Endothelial cell of umbilical vein (primary cell): ENCODE measurements at places on chromosomes 3 and 15. TPM values are rescaled to one million over a fixed set of nuclear protein-coding genes. Genes with fewer than 3 reads are reported as not detected.

DNA sequence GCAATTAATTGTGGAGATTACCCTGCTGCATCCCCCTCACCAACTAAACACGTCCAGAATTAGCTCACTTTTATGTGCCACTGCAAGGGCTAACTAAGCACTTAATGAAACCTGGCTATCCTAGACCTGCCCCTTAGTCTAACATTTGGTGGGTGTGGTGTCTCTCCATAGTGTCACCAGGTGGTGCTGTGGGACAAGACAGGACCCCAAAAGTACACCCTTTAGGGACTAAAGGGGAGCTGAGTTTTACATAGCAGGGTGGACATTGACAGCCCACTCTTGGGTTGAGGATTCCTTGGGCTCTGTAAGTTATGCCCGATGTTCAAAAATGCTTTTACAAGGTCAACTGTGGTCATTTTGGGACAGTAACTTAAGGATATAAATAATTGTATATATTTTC is 5.7 kb downstream of the DUT start:
- DNase-seq: peak; percentile 10

DNA sequence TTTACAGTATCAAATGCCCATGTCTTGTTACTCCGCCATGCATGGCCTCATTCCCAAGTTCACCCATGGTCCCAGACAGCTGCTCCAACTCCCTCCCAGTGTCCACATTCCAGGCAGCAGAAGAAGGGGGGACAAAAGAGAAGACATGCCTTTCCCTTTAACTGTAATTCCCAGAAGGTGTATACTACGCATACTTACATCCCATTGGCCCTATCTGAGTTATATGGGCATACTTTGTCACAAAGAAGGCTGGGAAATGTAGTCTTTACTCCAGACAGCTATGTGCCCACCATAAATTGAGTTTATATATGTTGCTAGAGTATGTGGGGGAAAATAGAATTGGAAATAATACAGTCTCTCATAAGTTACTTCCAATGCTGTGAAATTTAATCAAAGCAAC is 70.5 kb downstream of the ERC2 start:
- no peak for DNase-seq

- peak; percentile 70 for DNase-seq
Measured at GRCh38 chr15:73677146-73677607, 7.0 kb upstream of the CD276 start.

- DNase-seq: no peak
Measured at GRCh38 chr15:72859757-72860145, 76.2 kb upstream of the ADPGK start.

DNA sequence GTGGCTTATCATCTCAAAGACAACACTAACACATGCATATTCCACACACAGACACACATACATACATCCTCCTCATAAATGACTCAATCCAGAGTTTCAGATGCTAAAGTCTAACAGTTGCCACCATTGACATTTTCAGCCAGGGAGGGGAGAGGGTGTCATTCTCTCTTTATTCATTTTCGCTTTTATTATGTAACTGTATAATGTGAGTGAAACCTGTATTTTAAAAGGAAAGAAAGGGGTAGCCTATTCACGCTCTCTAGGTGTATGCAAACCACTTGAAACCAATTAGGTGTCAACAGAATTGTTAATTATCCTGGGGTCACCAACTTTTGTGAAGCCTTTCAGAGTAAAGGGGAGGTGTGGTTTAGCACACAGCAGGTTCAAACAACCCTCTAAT is 1282.9 kb downstream of the ROBO2 start:
- DNase-seq: no peak

The C3orf85 gene
- polyA plus RNA-seq: not detected in 2 replicates

DNA sequence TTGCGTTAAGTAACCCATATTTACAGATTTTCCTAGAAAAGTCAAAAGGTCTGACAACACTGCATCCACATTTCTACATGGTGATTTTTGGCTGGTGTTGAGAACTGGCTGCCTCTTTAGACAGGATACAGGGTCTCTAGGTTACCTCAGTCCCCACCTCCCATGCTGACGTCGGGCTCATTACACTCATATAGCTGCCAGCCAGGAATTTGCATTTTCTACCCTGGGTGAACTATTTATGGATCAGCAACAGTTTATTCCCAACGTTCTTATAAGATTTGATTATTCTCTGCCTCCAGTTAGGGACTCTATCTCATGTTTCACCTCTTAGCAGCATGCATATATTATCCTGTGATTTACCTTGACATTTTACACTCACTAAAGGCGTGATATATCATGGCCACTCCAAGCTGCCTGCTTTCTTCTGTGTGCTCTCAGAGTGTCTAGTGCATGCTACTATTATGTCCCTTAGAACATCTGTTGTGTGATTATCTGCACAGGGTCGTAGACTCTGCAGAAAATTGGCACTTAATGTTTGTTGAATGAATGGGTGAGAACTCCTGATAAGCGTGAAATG is 49.0 kb downstream of the CLDN11 start:
- no peak for DNase-seq

DNA sequence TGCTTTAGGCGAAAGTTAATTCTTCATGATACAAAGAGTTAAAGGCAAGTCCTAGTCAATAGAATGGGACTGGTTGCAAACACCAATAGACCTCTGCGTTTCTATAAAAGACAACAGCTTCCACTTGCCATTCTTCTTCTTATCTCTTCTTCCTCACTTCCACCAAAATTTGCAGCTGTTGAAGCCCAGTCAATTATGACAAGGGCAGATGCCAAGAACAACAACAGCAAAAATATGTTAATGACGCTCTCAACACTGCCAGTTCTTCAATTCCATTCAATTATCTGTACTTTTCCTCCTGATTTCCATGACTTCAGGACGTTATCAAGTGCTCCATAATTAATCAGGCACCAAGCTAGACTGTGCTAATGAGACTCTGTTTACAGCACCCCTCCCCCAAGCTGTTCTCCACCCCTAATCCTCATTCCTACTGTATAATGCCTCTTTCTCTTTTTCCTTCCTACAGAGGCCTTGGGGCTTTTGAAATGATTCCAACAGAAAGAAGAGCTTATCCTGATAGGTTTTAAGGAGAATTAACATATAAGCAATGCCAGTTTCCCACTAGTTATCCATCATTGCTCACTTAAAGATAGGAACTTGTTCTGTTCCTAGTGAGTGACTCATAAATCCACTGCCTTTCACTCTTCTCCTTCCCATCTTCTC is 1160.5 kb downstream of the IGSF11 start:
- peak; percentile 49 for DNase-seq

- no peak for DNase-seq
Measured at GRCh38 chr15:53588773-53589172, 170.7 kb downstream of the WDR72 start.

The STRC gene
- 0.10 and 0.25 TPM in 2 replicates for polyA plus RNA-seq
